ENCODE measurements at places on chromosomes 5 and 9. TPM values are rescaled to one million over a fixed set of nuclear protein-coding genes. Genes with fewer than 3 reads are reported as not detected.
A peak's percentile ranks its signal among the peaks of the same experiment; 100 is the strongest.

- H3K4me1 ChIP-seq: no peaks in the 10 kb centered on the region
- no peak overlapping the region for H3K4me3 ChIP-seq
- no peaks in the 10 kb centered on the region for H3K27me3 ChIP-seq
Measured at GRCh38 chr5:167908606-167909005, 382.8 kb upstream of the WWC1 start.

- H3K36me3 ChIP-seq: no peaks in the 10 kb centered on the region
- H3K27me3 ChIP-seq: no peaks in the 10 kb centered on the region
- H3K4me3 ChIP-seq: no peak overlapping the region
Measured at GRCh38 chr9:20065796-20066700, 277.2 kb upstream of the SLC24A2 start.

DNA sequence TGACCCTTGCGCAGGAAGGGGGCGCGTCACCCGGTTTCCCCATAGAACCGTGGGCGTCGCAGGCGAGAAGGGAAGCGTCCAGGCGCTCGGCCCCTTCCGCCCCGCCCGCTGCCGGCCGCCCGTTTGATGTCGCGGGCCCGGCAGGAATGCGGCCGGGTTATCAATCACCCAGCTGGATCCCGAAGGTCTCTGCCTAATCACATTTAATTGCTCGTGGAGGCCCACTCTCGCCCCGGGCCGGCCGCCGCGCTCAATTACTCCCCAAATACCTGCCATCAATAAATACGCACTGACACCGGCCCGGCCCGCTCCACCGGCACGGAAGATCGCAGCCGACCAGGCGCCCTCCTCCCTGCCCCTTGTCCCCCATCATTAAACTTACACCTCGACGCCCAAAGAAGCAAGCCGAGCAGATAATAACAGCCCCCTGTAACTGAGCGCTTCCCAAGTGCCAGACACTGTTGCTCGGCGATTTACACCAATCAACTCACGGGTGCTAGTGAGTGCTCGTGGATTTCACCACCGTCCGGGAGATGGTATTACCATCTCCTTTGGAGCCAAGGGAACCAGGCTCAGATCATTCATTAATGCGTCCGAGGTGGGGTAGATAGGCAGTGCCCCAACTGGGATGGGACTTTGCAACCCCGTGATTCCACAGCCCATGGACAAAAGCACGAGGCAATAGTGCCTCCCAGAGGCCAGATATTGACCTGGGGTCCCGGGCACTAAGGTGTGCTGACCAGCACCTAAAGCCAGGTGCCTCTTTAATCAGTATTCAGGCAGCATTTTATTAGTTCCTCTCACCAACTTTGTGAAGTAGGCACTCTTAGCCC is 11.3 kb downstream of the MSX2 start:
- H3K27ac ChIP-seq: no peak overlapping the region
- H3K4me3 ChIP-seq: peak overlapping the region; percentile 5
- H3K36me3 ChIP-seq: no peaks in the 10 kb centered on the region
- peaks cover 3% of the 10 kb centered on the region for H3K4me1 ChIP-seq

GLRX gene
- total RNA-seq: 2,721 TPM

GRCh38 chr9:3525096-3525835 is 535 bp downstream of the RFX3 start:
- no peaks in the 10 kb centered on the region for H3K27me3 ChIP-seq
- peak overlapping the region; percentile 99 for H3K27ac ChIP-seq
- no peak for DNase-seq
- H3K36me3 ChIP-seq: no peaks in the 10 kb centered on the region
- peak overlapping the region; percentile 81 for H3K4me3 ChIP-seq
- H3K4me1 ChIP-seq: peaks cover 28% of the 10 kb centered on the region

Measured in gastrocnemius medialis (tissue), 4 donors.